ENCODE measurements at places on chromosomes 11 and 22. TPM values are rescaled to one million over a fixed set of nuclear protein-coding genes. Genes with fewer than 3 reads are reported as not detected.

The VSIG10L2 gene
- not detected for total RNA-seq

The SLC35F2 gene
- 52.5 TPM for total RNA-seq

The FUT4 gene
- total RNA-seq, result 3.5 TPM

The DERL3 gene
- 0.82 TPM for total RNA-seq

The TNNT3 gene
- total RNA-seq, result not detected

The C11orf52 gene
- total RNA-seq, result 0.60 TPM

- no peak for DNase-seq
Measured at GRCh38 chr11:76834151-76834550, 26.6 kb upstream of the ACER3 start.

GRCh38 chr11:114970927-114971645 lies 292.8 kb downstream of the NXPE2 start:
- no peak for DNase-seq

DNA sequence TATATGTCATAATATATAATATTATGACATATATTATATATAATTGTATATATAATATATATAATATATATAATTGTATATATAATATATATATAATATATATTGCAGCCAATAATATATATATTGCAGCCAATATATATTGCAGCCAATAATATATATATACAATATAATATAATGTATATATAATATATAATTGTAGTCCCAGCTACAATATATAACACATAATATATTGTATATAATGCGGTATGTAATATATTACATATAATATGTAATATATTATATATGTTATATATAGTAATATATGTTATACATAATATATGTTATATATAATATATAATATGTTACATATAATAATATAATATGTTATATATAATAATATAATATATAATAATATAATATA lies 5.8 kb upstream of the CELF1 start:
- DNase-seq, result no peak

DNA sequence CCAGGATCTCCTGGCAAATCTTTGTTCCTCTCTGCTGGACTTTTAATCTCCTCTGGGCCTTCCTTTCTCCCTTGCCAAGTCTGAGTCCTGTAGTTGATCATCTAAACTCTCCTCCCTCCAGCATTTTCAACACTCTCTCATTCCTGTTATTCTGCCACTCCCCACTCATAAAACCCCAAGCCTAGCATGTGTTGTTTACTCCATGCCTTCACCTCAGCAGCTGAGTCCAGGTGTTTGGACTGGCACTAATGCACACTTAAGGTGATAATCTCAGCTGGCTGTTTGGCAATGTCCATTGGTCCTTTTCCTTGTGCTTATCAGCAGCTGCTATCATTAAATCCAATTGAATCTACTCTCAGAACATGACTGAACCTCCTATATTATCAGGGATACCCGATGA lies 876.8 kb upstream of the TENM4 start:
- no peak for DNase-seq

DNA sequence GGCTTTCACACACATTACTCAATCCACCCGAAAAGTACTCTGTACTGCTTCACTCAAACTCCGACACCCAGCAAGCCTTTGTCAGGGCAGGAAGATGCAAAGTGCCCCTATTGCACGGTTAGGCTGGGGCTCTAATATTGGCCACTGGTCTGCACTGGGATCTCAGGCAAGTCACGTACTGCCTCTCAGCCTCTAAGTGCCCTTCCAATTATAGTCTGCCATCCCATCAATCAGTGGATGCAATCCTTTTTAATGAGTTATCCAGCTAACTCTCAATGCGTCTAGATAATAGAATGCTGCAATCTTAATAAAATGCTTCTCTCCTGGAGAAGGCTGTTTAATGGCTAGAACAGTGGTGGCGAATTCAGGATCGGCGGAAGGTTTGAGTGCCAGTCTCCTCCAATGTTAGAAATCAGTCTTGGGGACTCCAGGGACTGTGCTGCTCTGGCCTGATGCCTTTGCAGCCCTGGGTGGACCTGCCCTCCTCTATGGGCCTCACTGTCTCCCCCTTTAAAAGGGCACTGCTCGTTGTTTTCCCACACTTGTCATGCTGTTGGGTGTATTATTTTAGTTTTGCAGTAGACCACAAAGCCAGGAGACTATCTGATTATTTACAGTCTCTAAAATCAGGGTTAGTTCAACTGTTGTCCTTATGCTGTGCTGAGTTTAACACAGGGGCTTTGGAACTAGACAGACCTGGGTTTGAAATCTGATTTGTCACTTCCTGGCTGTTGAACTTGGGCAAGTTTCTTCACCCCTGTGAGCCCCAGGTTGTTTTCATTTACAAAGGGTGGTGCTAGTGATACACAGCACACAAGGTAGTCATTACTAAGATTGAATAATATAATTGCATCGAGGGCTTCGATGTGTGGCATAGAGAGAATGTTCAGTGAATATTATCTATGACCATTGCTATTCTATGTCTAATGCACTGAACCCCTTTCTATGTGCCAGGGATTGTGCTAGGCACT lies 36.7 kb downstream of the CLMP start:
- no peak for DNase-seq

GRCh38 chr11:107991868-107992414 lies 16.8 kb upstream of the CUL5 start:
- DNase-seq, result no peak

GRCh38 chr11:2249189-2249916 lies 21.0 kb downstream of the ASCL2 start:
- no peak for DNase-seq

DNA sequence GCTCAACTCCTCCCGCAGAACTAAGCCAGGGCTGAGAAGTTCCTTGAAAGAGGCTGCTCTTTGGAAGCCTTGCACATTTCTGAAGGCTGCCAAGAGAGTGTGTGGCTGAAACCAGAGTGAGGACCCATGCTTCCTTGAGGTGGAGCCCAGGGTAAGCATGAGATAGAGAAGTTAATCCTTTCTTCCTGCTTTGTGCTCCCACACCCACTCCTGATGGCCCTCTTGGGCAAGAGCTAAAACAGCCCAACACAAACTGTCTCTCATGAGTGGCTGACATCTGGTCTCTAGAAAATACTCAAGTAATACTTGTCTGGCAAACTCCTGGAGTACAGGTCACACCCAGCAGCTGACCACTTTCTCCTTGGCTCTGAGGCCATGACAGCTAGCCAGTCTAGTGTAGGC lies 523.7 kb downstream of the INSC start:
- DNase-seq, result no peak

- DNase-seq, result peak; percentile 83
Measured at GRCh38 chr22:38461414-38462081, 6.3 kb upstream of the KDELR3 start.

DNA sequence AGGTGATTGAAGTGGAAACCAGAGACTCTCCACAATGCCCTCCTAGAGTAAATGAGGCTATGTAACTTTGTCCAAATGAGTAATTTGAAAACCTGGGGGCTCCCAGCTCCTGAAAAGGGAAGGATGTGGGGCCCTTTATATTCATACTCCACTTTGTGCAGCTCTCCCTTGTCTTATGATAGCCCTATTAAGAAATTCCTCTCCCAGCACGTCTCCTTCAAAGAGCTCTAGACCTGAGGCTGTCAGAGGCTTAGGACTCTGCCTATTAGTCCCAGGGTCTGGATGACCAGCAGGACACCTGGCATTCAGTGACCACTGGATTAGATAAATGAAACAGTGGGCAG lies 2.1 kb downstream of the SLC43A1 start:
- DNase-seq, result no peak
